ENCODE measurements at places on chromosomes 5 and 9.
A peak's percentile ranks its signal among the peaks of the same experiment; 100 is the strongest.

DNA sequence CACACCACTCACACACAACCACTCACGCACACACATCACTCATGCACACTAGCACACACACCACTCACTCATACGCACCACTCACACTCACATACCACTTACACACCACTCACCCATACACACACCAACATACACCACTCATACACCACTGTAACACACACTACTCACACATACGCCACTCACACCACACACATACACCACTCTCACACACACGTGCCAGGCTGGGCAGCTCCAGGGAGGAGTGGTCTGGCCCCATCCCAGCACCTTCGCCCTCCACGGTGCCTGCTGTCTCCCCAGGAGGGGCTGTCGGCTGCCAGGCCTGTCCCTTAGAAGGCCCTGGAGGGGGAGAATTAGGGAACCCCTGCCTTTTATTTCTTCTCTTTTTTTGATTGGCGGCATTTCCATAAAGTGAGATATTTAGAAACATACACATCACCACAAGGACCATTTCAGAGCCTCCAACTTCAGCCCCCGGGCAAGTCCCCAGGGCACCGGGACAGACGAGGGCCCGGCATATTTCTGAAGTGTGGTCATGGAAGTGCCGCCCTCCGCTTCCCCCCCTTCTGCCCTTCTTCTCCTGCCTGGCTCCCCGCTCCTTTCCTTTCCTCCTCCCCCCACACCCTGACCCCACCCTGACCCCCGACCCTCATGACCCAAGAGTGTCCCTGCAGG is 6.3 kb upstream of the ASB6 start:
- DNase-seq = no peak

DNA sequence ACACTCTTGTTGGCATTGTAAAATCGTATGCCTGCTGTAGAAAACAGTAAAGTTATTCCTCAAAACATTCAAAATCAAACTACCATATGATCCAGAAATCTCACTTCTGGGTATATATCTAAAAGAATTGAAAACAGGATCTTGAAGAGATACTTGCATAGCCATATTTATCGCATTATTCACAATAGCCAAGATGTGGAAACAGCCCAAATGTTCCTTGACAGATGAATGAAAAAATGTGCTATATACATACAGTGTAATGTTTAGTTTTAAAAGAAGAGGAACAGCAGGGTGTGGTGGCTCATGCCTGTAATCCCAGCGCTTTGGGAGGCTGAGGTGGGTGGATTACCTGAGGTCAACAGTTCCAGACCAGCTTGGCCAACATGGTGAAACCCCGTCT is 234.1 kb upstream of the DAB2 start:
- DNase-seq = no peak

DNA sequence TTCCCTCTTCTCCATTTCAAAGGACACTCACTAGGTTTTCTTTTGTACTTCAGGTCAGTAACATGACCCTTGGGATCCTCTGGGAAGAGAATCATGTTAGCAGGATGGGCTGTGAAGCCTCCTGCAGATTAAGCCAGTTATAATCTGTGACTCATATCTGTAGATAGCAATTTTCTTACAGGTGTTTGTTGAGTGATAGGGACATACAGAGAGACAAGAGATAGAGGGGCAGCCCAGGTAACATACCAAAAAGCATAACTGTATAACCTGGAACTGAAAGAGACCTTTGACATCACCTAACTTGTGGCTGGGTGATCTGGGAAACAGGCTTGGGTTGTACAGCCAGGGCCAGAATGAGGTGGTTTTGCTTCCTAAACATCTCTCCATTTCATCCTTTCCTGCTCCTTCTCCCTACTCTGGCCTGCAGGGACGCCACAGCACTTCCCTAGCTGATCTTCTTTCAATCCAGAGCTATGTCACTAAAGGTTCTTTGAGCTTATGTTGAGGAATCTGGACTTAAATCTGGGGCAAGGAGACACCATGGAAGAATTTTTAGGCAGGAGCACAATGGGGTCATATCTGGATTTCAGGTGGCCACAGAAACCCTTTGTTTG is 21.0 kb upstream of the PPARGC1B start:
- no peak for DNase-seq

GRCh38 chr5:127615916-127616315 is 33.0 kb upstream of the CTXN3 start:
- no peak for DNase-seq

- no peak for DNase-seq
Measured at GRCh38 chr5:156181656-156182055, 145.3 kb upstream of the SGCD start.

DNA sequence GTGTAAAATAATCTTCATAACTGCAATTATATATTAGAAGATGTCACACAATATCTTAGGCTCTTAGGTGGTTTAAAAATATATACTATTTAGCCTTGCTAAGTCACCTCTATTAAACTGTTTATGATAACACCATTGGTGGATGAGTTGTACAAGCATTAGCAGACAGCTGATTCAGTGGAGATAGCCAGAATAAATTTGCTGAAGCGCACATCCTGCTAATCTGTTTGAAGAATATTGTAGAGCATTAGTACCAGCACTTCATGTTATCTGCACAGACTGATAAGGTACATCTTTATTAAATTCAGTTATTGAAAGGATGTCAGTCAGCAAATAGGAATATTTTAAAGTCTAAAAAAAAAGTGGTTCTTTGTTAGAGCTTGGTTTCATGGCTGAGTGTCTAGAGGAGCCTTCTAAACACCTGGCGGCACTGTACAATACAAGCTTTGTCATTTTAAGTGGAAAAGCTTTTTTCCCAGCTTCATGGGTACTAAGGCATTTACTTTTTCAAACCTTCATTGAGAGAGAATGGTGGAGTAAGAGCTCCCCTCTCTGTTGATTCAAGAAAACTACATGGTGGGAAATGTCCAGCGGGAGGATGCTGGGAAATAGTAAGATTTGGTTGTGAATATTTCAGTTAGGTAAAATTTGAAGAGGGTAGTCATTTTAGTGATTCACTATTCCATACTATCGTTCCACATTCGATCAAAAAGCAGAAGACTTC is 275.1 kb downstream of the SLF1 start:
- DNase-seq = no peak

DNA sequence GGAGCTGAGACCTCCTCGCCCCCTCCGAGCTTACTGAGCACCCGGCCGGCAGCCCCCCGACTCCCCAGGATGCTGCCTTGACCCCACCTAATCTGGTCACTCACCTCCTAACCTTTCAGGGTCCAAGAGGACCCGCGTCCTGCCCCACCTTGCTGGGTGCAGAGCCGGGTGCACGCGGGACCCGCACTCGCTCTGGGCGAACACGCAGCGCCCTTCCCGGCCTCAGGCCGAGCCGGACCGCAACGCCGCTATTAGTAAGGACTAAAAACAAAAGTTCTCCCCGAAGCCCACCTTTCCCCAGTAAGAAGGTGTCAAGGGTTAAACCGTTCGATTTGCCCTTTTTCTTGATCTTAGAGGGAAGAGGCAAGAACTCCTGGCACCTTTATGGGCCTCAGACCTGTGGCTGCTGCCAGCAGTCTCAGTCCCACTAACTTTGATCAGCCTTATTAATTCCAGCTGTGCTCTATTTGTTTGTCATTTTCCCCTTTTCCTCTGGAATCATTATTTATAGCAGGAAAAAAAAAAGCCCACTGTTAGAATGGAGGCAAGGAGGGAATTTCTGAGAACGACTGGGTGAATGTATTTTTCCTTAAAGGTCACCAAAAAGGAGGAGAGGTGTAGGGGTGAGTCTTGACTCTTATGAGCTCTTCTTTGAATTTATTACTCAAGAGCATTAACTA is 10.5 kb downstream of the IRX2 start:
- no peak for DNase-seq

- no peak for DNase-seq
Measured at GRCh38 chr5:68331192-68332079, 115.9 kb downstream of the PIK3R1 start.

GRCh38 chr5:65727491-65728156 is 5.6 kb downstream of the NLN start:
- no peak for DNase-seq

GRCh38 chr5:166342402-166342801 is 1949.0 kb upstream of the WWC1 start:
- DNase-seq = no peak

DNA sequence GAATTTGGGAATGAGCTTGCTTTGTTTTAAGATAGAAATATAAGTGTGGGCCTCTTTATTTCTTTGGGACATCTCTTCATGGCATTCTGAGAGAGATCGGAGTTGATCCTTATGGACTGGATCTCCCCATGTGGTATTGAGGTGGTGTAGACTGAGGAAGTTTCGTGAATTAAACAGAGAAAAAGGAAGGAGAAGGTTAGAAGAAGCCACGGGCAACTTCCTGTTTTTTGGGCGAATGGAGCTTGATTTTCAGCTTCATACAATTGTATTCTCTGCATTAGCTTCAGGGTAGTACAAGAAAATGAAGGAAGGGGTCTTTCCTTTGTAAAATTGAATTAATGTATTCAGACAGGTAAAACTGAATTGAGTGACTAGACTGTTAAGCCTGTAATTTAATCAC is 70.5 kb upstream of the HMHB1 start:
- DNase-seq = no peak

- no peak for DNase-seq
Measured at GRCh38 chr5:116229131-116229689, 144.4 kb downstream of the COMMD10 start.

DNA sequence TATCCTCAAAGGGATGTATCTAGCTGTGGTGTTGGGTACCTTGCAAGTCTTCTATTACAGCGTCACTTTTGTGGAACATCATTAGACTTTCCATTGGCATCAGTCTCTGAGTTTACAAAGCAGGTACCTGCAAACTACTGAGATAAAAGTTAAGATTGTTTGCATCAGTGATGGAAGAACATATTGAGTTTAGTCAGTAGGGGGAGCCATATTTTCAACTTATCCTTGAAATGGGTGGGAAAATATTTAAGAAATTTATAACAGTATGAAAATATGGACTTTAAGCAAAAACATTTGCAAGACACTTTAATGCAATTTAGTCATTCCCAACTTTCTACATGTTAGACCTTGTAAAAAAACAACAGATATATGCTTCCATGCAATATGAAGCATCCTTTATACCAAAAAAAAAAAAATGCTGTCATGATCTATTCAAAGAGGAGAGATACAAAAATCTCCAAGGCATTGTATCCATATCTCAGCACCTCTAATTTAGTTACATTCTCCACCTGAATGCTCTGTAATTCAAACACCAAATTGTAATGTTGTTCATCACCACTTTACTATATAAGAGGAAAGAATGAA is 98.6 kb upstream of the ADAMTS19 start:
- DNase-seq = peak; percentile 13

DNA sequence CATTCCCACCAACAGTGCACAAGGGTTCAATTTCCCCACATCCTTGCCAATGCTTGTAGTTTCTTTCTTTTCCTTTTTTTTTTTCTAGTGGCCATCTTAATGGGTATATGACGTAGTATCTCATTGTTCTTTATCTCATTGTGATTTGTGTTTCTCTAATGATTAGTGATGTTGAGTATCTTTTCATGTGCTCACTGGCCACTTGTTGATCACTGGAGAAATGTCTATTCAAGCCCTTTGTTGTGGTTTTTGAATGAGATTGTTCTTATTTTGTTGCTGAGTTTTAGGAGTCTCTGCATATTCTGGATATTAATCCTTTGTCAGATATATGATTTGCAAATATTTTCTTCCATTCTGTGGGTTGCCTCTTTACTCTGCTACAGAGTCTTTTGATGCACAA is 1.6 kb upstream of the TMED9 start:
- DNase-seq = no peak

- no peak for DNase-seq
Measured at GRCh38 chr5:8766448-8766847, 779.4 kb downstream of the SEMA5A start.

- DNase-seq = no peak
Measured at GRCh38 chr5:109759306-109759705, 69.6 kb downstream of the MAN2A1 start.

GRCh38 chr5:10431415-10431814 is 10.3 kb upstream of the ROPN1L start:
- no peak for DNase-seq

DNA sequence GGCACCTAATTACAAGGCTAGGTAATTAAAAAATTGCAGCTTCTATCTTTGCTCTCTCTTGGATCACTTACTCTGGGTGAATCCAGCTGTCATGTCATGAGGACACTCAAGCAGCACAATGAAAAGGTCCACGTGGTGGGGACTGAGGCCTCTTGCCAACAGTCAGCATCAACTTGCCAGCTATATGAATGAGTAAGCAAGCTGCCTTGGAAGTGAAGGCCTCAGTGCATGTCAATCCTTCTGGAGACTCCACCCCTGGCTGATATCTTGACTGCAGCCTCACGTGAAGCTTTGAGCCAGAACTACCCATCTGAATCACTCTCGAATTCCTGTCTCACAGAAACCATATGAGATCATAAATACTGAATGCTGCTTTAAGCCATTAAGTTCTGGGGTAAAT is 140.5 kb downstream of the SNX18 start:
- DNase-seq = peak; percentile 83

DNA sequence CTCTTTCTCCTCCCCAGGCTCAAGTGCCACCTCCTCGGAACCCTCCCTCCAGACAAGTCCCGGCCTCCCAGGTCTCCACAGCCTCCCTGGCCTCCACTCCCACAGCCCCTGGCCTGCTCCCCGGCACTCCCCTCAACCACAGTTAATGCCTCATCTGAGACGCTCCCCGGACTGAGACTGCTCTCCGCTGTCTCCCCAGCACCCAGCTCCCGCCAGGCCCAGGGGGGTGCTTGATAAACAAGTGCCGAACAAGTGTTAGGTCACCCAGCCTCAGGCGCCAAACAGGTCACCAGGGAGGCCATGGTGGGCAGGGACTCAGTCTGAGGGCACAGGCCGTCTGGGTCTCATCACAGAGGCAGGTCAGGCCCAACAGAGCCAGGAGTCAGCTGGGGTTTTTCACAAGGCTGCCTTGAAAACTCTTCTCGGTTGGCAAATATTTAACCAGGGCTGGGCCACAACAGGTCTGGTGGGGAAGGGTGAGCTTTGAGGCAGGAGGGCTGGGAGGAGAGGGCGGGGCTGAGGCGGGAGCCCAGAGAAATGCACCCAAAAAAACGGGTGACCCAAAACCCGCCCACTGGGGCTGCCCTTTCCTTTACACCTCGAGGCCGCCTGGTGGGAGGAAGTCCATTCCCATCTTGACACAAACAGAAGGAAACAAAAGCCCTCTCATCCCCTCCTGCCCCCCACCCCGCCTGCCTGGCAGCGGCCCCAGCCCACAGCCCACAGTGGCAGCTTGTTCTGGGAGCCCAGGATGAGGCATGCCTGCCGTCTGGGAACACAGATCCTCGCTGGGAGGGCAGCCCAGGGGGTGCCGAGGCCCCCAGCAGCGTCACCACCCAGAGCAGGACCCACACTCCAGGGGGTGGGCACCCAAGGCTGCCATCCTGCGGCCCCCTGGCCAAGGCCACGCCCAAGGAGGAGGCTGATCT is 66.6 kb upstream of the STXBP1 start:
- DNase-seq = no peak

GRCh38 chr5:945691-946551 is 53.2 kb downstream of the TRIP13 start:
- no peak for DNase-seq

- no peak for DNase-seq
Measured at GRCh38 chr5:89267788-89268187, 384.8 kb upstream of the MEF2C start.
